MG63 (cell line): ENCODE measurements at places on chromosomes 11 and 22. TPM values are rescaled to one million over a fixed set of nuclear protein-coding genes. Genes with fewer than 3 reads are reported as not detected.

Gene FGF3
- not detected in 2 replicates for total RNA-seq

Gene DDI1
- total RNA-seq, result not detected in 2 replicates

Gene PKDREJ
- total RNA-seq, result not detected in 2 replicates

Gene CHRDL2
- total RNA-seq, result not detected in 2 replicates

Gene NAV2
- 3.7 and 5.0 TPM in 2 replicates for total RNA-seq

Gene ZC3H12C
- 2.5 and 3.7 TPM in 2 replicates for total RNA-seq

Gene LMNTD2
- total RNA-seq, result 0.20 and 0.30 TPM in 2 replicates

Gene SCGB1D2
- total RNA-seq, result not detected in 2 replicates

Gene PTPRCAP
- not detected in 2 replicates for total RNA-seq

Gene SLC22A25
- not detected in 2 replicates for total RNA-seq

Gene LRRC74B
- total RNA-seq, result not detected in 2 replicates

Gene TNNT3
- total RNA-seq, result not detected in 2 replicates
